ENCODE measurements at places on chromosomes 3 and 15. TPM values are rescaled to one million over a fixed set of nuclear protein-coding genes. Genes with fewer than 3 reads are reported as not detected.

DNA sequence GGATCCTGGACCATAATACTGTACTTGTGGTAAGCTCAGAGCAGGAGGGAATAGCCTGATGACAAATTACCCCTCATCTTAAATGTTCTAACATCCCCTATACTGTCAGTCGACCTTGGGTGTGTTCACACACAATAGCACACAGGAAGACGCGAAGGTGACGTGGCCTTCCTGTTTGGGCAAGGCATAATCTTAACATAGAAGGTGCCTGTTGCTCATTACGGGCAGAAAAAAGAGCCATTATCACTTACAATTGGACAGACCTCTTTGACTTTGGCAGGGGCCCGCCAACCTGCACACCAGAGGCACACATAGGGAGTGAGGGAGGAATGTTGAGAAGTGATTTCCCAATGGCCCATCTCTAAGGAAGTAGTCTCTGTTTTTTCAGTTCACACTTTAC is 144.2 kb downstream of the ANO10 start:
- H3K36me3 ChIP-seq, result no peaks in the 10 kb centered on the region
- H3K27ac ChIP-seq, result peak overlapping the region; percentile 36
- H3K4me1 ChIP-seq, result no peaks in the 10 kb centered on the region
- DNase-seq, result no peak

GRCh38 chr3:66692042-66692765 is 191.4 kb upstream of the LRIG1 start:
- no peak overlapping the region for H3K27ac ChIP-seq
- H3K4me3 ChIP-seq, result no peak overlapping the region
- DNase-seq, result no peak
- H3K4me1 ChIP-seq, result peaks cover 8% of the 10 kb centered on the region

- H3K27me3 ChIP-seq, result no peaks in the 10 kb centered on the region
- H3K4me3 ChIP-seq, result no peak overlapping the region
- H3K27ac ChIP-seq, result no peak overlapping the region
- no peaks in the 10 kb centered on the region for H3K36me3 ChIP-seq
- no peaks in the 10 kb centered on the region for H3K4me1 ChIP-seq
- no peak for DNase-seq
Observed at GRCh38 chr3:141111364-141112155, 60.4 kb downstream of the SPSB4 start.

The ZNF80 gene
- not detected for total RNA-seq

The GRM2 gene
- total RNA-seq, result 0.19 TPM

GRCh38 chr3:24493746-24494617 is 668 bp downstream of the THRB start:
- peak overlapping the region; percentile 84 for H3K27ac ChIP-seq
- H3K27me3 ChIP-seq, result no peaks in the 10 kb centered on the region
- H3K4me1 ChIP-seq, result peaks cover 28% of the 10 kb centered on the region
- DNase-seq, result peak; percentile 91
- H3K4me3 ChIP-seq, result peak overlapping the region; percentile 57

DNA sequence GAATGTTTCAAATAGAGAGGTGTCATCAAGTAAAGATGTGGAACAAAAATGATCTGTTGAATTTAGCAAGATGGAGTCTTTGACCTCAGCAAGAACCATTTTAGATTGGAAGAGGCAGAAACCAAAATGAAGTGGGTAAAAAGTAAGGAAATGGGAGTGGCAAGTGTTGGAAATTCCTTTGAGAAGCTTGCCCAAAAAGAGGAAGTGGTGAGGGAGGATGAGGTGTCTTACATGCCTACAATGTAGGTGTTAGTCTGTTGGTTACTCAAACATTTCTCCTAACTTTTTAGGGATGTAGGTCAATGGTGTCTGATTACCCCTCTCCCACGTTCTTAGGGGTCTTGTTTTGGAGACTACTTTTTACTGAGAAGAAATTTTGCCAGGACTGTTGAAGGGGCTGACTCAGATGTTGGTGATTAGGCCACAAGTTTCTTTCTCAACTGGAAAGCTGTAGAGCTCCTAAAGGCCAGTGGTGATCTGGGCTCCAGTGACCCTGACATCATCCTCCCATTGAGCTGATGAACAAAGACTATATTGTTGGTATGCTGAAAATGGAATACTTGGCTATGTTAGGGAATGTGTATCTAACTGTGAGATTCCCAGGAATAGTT is 5.1 kb downstream of the PPP2R3A start:
- H3K4me3 ChIP-seq, result no peak overlapping the region
- no peak overlapping the region for H3K27ac ChIP-seq
- no peaks in the 10 kb centered on the region for H3K27me3 ChIP-seq

- DNase-seq, result no peak
- no peak overlapping the region for H3K4me3 ChIP-seq
- H3K27ac ChIP-seq, result no peak overlapping the region
- no peaks in the 10 kb centered on the region for H3K36me3 ChIP-seq
- H3K4me1 ChIP-seq, result no peaks in the 10 kb centered on the region
- no peaks in the 10 kb centered on the region for H3K27me3 ChIP-seq
Observed at GRCh38 chr3:172685331-172686214, 25.3 kb downstream of the NCEH1 start.

DNA sequence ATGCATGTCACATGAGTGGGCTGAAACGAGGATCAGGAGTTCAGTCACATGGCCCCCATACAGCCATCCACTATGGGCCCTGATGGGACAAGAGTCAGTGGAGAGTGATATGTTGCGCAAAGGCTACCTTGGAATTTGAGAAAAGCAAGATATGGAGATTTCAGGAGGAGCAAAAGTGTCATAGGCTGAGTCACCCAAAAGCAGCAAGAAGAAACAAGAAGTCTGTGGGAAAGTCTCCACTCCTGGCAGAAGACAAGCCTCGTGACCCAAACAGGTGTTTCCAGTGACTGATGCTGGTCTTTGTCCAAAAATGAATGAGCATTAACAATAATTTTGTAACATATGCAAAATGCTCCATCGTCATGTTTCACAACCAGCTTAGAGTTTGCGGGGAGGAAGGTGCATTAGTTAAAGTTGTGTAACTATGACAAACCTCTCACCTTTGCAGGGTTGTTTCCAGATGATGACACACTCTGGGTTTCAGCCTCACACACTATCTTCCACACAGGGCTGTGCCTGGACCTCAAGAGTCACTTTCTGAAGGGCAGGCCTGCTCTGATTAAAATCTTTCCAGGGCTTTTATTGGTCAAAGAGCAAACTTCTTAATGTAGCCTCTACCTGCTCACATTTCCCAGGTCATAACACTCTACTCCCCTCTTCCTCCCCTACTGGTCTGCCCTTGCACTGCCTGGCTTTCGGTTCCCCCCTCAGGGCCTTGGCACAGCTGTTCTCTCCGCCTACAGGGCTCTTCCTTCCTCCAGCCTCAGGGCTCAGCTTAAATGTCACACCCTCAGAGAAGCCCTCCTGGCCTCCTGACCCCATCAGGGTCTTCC is 3.9 kb upstream of the DNASE1L3 start:
- no peaks in the 10 kb centered on the region for H3K27me3 ChIP-seq
- H3K4me3 ChIP-seq, result no peak overlapping the region
- H3K27ac ChIP-seq, result no peak overlapping the region
- H3K4me1 ChIP-seq, result peaks cover 14% of the 10 kb centered on the region
- no peaks in the 10 kb centered on the region for H3K36me3 ChIP-seq

GRCh38 chr15:55195996-55196395 is 745 bp downstream of the RSL24D1 start:
- peaks cover 11% of the 10 kb centered on the region for H3K36me3 ChIP-seq
- peaks cover 35% of the 10 kb centered on the region for H3K4me1 ChIP-seq
- H3K4me3 ChIP-seq, result peak overlapping the region; percentile 71
- no peak for DNase-seq
- peak overlapping the region; percentile 93 for H3K27ac ChIP-seq

- no peaks in the 10 kb centered on the region for H3K4me1 ChIP-seq
- no peak overlapping the region for H3K4me3 ChIP-seq
- H3K27ac ChIP-seq, result no peak overlapping the region
- H3K36me3 ChIP-seq, result no peaks in the 10 kb centered on the region
- no peak for DNase-seq
Observed at GRCh38 chr3:67704322-67704721, 49.9 kb upstream of the SUCLG2 start.

GRCh38 chr15:73366766-73367623 is 1.8 kb downstream of the HCN4 start:
- H3K27me3 ChIP-seq, result no peaks in the 10 kb centered on the region
- H3K4me3 ChIP-seq, result peak overlapping the region; percentile 56
- no peak for DNase-seq

DNA sequence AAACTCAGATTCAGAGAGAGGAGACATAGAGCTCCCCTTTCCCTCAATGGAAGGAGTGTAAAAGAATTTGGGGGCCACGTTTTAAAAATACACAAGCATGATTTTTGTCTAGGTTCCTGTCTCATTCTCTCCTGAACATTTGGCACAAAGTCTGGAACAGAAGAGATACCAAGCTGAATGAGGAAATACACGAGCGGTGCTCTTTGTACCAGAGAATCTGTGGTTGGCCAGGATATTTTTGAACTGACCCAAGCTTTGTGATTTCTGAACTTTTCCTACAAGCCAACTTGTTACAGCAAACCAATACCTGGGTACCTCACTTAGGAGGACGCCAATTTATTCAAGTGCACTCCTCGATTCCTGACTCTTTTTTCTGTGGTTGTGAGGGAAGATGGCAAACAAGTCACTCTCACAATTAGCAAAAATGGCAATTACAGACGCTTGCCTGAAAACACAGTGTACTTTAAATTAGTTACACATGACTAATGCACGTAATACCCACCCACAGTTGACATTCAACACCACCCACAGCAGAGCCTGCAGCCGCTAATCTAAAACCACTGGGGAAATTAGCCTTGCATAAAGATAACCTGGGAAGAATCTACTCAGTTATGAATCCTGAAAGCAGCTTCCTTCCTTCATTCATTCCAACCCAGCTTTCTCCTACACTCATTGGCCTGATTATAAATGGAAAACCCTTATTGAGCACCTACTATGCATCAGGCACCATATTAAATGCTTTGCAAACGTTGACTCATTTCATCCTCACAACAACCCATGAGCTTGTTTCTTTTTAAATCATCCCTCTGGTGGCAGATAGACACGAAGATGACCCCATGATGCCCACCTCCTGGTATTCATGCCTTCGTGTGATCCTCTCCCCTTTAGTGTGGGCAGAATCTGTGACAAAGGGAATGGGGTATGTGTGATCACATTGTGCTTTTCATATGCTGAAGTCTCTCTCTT is 293.5 kb downstream of the KBTBD8 start:
- H3K4me1 ChIP-seq, result no peaks in the 10 kb centered on the region
- H3K27me3 ChIP-seq, result no peaks in the 10 kb centered on the region
- no peak overlapping the region for H3K4me3 ChIP-seq
- no peak overlapping the region for H3K27ac ChIP-seq
- H3K36me3 ChIP-seq, result no peaks in the 10 kb centered on the region

DNA sequence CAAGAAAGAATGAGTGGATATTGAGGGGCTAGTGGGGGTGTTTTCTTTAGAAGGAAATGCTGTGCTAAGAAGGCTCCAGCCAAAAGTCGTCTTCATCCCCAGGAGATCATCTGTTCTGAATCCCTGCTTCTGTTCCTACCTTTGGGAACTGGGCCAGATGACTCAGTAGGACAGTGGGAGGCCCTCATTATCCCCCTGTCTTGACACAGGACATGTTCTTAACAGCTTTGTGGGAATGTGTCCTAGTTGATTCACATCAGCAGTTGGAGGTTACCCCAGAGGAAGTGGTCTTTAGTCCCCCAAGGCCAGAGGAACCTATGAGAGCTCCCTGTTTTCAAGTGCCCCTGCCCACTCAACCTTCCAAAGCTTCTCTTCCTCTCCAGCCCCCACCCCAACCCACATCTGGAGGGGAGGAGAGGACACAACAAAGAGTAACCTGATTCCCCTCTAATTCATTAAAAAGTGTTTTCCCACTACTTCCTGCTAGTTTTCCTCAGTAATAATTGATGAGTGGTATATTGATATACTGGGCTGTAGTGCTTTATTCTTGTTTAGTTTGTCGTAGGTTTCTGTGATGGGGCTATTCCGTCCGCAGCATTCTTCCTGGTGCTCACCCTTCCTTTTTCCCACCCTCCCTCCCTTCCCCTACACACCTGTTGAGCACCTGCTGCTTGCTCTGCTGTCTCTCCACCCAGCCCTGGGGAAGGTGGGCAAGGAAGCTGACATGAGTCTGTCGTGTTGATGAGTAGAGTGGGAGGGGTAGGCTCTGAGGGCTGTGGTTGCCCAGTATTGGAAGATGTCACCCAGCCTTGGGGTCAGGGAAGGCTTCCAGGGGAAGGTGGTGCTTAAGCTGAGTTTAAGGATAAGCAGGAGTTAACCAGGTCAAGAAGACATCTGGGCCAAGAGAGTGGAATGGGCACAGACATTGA is 9.3 kb downstream of the PXYLP1 start:
- no peak overlapping the region for H3K4me3 ChIP-seq
- H3K36me3 ChIP-seq, result no peaks in the 10 kb centered on the region
- peak overlapping the region; percentile 92 for H3K27ac ChIP-seq
- H3K4me1 ChIP-seq, result peaks cover 61% of the 10 kb centered on the region
- no peak for DNase-seq

The SCG3 gene
- not detected for total RNA-seq

- H3K4me1 ChIP-seq, result no peaks in the 10 kb centered on the region
- H3K27me3 ChIP-seq, result no peaks in the 10 kb centered on the region
- H3K27ac ChIP-seq, result no peak within 1 kb of the TSS
- H3K36me3 ChIP-seq, result no peaks in the 10 kb centered on the region
- DNase-seq, result no peak
Observed at GRCh38 chr3:146605106-146605505, at the start of gene PLSCR5. Gene PLSCR5 (minus strand): TSS chr3:146605346. CDS start chr3:146605212, 134 bp downstream.

DNA sequence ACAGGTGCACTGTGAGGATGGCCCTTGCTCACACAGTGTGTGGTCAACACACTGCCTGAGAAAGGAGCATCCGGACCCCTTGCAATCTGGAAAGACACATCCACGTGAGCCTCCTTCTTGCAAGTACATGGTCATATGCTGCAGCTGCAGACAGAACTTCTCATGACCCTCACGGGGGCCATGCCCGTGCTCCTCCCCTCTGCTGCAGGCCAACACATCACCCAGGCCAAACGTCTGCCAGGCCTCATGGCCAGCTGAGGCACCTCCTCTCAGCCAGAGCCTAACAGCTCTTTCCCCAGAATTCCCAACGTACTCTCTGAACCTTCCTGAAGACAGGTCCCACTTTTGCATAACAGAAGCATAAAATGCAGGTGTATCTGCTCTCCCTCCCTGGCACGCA is 25.3 kb downstream of the SLC41A3 start:
- H3K4me1 ChIP-seq, result no peaks in the 10 kb centered on the region
- no peak for DNase-seq
- H3K27me3 ChIP-seq, result no peaks in the 10 kb centered on the region
- no peak overlapping the region for H3K27ac ChIP-seq
- H3K36me3 ChIP-seq, result no peaks in the 10 kb centered on the region
- H3K4me3 ChIP-seq, result no peak overlapping the region

DNA sequence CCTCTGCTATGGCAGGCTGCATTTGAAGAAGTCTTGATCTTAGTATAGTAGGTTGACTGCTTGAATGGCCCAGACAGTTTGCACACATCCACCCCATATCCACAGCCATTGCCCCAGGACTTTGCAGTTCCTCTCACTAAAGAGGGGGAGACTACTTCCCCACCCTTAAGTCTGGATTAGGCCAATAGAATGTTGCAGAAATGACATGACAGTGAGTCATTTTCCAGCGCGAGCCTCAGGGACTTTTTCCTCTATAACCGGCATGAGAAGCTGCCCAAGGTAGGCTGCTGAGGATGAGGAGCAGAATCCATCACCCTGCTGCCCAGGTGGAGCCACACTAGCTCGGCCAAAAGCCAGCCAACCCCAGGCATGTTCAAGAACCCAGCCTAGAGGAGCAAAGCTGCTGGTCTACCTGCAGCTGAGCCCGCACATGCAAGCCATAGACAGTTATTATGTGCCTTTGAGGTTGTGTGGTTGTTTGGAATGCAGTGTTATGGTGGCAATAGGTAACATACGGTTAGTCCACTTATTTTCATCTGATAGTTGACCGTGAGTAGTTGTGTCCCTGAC is 113.9 kb downstream of the TLE3 start:
- no peaks in the 10 kb centered on the region for H3K27me3 ChIP-seq
- H3K27ac ChIP-seq, result no peak overlapping the region
- H3K4me3 ChIP-seq, result no peak overlapping the region
